ENCODE measurements at places on chromosomes 12 and 14.
A peak's percentile ranks its signal among the peaks of the same experiment; 100 is the strongest.

DNA sequence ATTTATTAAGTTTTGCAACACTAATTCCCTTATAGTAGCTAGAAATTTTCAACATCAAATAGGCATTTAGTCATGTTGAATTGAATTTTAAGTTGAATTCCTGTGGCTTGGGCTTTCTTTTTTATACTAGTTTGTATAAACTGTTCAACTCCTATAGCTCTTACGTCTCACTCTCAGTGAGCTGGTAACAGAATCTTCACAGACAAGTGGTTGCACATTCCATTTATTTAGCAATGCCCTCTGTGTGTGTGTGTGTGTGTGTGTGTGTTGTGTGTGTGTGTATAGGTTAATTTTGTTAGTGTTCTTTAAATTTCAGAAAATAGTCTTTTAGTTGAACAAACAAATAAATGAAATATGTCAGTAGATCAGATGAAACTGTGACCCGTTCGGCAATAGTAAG lies 425.0 kb downstream of the NPAS3 start:
- DNase-seq = no peak

GRCh38 chr14:69317102-69317755 lies 57.3 kb downstream of the GALNT16 start:
- no peak for DNase-seq

DNA sequence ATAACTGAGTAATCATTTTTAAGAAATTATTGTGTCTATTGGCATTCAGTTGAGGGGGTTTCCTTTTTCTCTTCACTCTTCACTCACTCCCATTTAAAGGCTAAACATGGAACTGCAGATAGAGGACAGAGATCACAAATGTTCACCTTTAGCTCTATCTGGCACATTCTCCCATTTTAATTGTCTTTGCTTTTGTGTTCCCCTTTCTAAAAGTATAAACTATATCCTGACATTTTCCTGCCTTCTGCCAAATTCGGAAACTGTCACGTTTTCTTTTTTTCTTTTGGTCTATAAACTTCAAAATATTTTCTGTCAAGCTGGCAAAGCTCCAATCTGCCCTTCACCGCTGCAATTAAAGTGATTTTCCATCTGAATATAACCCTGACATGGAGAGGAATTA lies 219.8 kb upstream of the CDKN3 start:
- no peak for DNase-seq

- DNase-seq = no peak
Measured at GRCh38 chr12:25278269-25278668, 27.5 kb upstream of the KRAS start.

DNA sequence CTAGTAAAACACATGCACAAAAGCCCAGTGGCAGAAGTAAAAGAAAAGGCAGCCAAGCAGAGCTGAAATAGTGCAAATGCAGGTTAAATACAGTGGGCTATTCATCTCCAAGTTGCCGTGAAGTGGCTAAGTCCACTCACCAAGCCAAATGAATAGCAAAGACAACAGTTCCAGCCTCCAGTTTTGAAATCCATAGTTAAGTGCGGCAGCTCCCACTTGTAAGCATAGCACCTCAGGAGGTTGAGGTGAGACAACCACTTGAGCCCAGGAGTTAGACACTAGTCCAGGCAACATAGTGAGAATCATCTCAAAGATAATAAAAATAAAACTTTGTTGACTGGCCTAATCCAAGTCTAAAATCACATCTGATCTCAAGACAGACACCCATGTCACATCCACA lies 9.8 kb upstream of the PHLDA1 start:
- no peak for DNase-seq

GRCh38 chr14:38074081-38074480 lies 133.6 kb upstream of the SSTR1 start:
- no peak for DNase-seq

DNA sequence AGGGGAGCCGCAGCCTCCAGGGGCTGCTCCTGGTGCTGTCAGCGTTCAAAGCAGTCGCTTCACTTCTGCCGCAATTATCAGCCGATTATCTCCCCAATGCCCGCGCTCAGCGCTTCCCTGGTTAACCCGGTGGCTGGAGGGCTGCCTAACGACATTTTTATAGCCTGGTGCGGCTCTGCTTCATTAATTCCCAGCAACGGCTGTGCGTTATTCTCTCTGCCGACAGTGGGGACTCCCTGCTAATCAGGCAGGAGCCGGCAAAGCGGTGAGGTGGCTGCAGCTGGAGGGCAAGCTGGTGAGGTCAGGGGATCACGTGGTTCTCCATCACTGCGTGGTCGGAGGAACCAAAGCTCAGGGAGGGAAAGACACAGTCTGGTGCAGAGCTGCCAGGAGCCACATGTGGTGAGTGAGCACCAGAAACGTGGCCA lies 62.9 kb downstream of the GLRX5 start:
- DNase-seq = peak; percentile 42

DNA sequence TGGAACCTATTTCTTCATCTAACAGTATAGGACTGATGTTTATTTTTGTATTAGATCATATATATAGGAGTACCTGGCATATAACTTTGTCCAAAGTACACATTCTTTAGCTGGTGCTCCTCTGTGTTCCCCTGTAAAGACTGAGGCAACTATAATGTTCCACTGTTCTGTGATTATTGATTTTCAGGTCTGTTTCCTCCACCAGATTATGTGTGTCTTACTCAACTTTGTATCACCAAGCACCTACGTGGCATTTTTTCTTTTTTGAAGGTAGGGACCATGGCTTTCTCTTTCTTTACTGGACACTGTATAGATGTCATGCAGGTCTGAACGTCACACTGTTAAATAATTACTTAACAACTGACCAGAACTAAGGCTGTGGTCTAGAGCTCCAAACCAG lies 29.3 kb downstream of the BICD1 start:
- no peak for DNase-seq

GRCh38 chr14:36646664-36647416 lies 14.8 kb upstream of the PAX9 start:
- DNase-seq = no peak

DNA sequence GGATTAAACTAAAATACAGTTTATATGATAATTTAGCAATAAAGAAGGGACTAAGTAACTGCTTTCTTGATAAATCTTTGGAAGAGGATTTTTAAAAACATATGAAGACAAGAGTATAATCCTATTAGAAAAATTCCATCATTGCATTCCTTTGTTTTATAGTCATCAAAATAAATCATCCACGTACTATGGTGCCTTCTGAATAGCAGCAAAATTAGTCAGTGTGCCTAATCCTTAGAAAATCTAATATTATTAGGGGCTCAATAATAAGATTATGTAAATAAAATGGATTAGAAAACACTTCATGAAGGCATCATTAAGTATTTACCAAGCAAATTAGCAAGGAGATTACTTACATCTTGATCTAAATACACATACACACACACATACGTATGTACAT lies 102.1 kb downstream of the KCNH5 start:
- DNase-seq = no peak
